ENCODE measurements at places on chromosomes 11 and 22.
A peak's percentile ranks its signal among the peaks of the same experiment; 100 is the strongest.

- DNase-seq = no peak
Observed at GRCh38 chr11:99795999-99796398, 775.2 kb downstream of the CNTN5 start.

GRCh38 chr11:119530509-119530908 is 107.5 kb upstream of the THY1 start:
- DNase-seq = no peak

GRCh38 chr22:39110631-39111561 is 13.9 kb downstream of the APOBEC3H start:
- DNase-seq = no peak

- peak; percentile 50 for DNase-seq
Observed at GRCh38 chr11:117230286-117230961, 1.4 kb downstream of the PCSK7 start.

DNA sequence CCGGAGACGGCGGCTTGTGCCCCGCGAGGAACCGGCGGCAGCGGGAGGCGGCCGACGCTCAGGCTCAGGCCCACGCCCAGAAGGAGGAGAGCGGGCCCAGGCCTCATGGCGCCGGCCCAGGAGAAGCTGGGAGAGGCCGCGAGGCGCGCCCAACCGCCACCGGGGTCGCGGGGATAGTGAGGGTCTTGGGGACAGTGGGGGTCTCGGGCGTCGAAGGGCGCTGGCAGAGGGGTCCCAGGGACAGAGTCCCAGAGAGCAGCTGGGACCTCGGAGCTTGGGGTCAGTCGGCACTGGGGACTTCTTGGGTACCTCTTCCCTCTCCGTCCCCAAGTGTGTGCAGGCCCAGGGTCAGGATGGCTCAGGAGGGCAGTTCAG is at the start of gene PKDREJ:
PKDREJ (minus strand) TSS at position 128 of the 375 bp plus-strand sequence; CDS start at position 107, 21 bp downstream.
- no peak for DNase-seq

GRCh38 chr11:128288368-128288767 is 299.0 kb downstream of the ETS1 start:
- no peak for DNase-seq

DNA sequence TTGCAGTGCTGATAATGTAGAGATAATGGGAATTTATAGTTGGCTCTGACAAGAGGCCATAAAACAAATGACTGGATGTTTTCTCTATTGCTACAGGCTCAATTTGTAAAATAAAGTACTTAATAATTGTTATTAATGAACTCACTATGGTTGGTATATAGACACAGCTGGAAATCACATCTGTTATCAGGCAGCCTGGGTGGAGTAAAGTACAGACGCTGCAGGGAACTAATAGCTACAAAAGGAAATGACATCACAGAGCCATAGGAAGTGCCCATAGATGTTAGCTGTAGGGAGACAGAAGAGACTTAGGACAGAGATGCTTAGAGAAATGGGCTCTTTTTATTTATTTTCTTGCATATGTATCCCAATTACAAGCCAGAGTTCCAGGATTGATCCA is 81.0 kb upstream of the SNX19 start:
- no peak for DNase-seq

DNA sequence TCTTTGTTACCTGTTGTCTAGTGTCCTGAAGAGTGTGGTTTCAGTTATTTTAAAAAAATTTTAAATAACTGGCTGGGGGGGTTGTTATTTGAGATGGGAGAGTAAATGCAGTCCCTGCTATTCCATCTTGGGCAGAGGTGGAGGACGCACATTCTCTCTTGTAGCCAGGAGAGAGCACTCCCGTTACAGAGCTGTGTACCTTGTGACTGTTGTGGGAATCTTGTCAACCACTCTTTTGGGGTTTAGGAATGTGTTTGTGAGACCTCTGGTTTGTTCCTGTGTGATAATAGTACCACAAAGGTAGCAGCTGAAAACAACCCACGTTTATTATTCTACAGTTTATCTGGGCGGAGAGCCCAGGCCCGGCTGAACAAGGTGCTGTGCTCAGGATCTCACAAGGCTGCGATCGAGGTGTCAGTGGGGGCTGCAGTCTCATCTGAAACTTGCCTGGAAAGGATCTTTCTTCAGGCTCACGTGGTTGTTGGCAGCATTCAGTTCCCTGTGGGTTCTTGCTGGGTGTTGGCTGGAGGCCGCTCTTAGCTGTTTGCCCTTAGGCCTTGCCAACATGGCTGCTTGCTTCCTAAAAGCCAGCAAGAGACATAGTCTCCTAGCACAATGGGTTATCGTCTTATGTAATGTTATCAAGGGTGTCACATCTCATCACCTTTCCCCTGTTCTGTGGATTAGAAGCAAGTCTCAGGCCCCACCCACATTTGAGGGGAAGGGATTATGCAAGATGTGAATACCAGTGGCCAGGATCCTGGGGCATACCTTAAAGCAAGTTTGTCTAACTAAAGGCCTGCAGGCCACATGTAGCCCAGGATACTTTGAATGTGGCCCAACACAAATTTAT is 20.6 kb downstream of the IGHMBP2 start:
- DNase-seq = no peak

- DNase-seq = peak; percentile 46
Observed at GRCh38 chr22:49255154-49255553, 572.5 kb downstream of the BRD1 start.

- DNase-seq = no peak
Observed at GRCh38 chr11:69120096-69120875, 35.4 kb upstream of the SMIM38 start.

- no peak for DNase-seq
Observed at GRCh38 chr11:95065336-95065735, 1.4 kb upstream of the SRSF8 start.

- no peak for DNase-seq
Observed at GRCh38 chr11:17511571-17511970, 32.6 kb downstream of the USH1C start.

GRCh38 chr11:59191890-59192289 is 20.0 kb downstream of the DTX4 start:
- DNase-seq = no peak

- DNase-seq = peak; percentile 67
Observed at GRCh38 chr22:47199261-47199978, 437.0 kb downstream of the TBC1D22A start.

- DNase-seq = no peak
Observed at GRCh38 chr11:118804094-118804493, 13.1 kb upstream of the DDX6 start.

- DNase-seq = no peak
Observed at GRCh38 chr11:17914957-17915356, 97.9 kb downstream of the SERGEF start.

DNA sequence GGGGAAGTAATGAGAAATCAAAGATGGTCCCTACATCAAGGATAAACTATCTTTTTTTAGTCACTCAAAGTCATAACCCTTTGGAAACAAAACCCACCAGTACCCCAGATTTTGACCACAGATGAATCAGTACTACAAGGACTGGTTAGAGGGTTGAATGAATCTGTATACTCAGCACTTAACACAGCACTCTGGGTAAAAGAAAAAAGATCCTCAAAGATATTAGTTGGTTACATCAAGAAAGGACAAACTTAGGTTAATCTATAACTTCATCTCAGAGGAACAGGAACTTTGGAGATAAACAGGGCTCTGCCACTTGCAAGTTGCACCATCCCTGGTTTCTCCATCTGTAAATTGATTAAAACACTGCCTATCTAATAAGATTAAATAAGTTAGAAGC is 18.8 kb downstream of the SC5D start:
- DNase-seq = no peak

GRCh38 chr11:35218956-35219355 is 80.0 kb downstream of the CD44 start:
- no peak for DNase-seq

- DNase-seq = no peak
Observed at GRCh38 chr11:128874427-128874826, 7.3 kb upstream of the KCNJ1 start.

GRCh38 chr22:38202437-38203089 is 769 bp downstream of the MAFF start:
- peak; percentile 95 for DNase-seq

DNA sequence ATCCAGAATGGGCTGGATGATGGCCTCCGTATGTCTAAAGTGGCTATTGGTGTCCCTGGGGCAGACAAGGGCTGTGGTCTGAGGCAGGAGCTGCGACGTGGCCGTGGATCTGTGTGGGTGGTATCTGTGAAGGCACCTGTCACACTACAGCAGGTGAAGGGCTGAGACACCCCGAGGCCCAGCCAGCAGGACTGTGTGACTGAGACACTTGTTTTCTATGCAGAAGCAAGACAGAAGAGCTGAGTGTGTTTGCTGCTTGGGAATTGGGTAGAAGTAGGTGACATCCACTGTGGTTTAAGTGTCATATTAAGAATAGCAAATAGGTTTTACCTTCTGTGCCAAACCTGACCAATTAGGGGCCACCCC is 35.0 kb downstream of the AMPD3 start:
- DNase-seq = no peak

- no peak for DNase-seq
Observed at GRCh38 chr11:84089072-84090057, 803.2 kb upstream of the CCDC90B start.

DNA sequence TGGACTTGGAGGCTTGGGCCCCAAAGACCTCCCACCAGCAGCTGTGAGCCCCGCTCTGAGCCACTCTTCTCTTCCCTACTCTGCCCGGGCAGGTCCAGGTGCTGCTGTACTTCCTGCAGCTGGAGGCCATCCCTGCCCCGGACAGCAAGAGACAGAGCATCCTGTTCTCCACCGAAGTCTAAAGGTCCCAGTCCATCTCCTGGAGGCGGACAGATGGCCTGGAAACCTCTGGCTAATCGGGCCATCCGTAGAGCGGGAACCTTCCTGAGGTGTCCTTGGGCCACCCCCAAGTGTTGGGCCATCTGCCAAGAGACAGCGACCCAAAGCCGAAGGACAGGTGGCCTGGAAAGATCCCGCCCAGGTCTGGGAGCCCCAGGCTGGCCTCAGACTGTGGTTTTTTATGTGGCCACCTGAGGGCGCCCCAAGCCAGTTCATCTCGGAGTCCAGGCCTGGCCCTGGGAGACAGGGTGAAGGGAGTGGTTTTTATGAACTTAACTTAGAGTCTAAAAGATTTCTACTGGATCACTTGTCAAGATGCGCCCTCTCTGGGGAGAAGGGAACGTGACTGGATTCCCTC is 135.1 kb downstream of the BCR start:
- DNase-seq = no peak

DNA sequence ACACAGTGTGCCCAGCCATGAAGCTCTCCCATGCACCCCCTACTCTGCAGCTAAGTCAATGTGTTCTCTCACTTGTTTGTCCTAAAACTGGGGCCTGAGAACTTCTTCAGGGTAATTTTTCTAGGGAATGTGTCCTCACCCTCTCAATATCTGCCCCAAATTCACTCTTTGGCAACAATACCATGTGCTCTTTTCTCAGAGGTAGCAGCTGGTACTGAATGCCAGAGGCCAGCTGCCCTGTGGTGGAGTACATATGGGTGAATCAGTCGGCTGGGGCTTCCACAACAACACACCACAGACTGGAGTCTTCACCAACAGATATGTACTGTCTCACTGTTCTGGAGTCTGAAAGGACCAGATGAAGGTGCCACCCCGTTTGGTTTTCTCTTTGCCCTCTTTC is 97.7 kb upstream of the TOP3B start:
- DNase-seq = no peak

Data from suprapubic skin (tissue), 4 donors.